Tibial nerve (tissue), 4 donors: ENCODE measurements at places on chromosomes 5 and 9. TPM values are rescaled to one million over a fixed set of nuclear protein-coding genes. Genes with fewer than 3 reads are reported as not detected.

The ENTR1 gene
- 78.6 TPM for total RNA-seq

GRCh38 chr5:119785057-119785456, 155.7 kb downstream of the FAM170A start:
- no peak for DNase-seq

- no peak for DNase-seq
These were observed 727 bp downstream of the TRIM7 start for GRCh38 chr5:181204113-181204825.

The ANKRD31 gene
- 0.39 TPM for total RNA-seq

DNA sequence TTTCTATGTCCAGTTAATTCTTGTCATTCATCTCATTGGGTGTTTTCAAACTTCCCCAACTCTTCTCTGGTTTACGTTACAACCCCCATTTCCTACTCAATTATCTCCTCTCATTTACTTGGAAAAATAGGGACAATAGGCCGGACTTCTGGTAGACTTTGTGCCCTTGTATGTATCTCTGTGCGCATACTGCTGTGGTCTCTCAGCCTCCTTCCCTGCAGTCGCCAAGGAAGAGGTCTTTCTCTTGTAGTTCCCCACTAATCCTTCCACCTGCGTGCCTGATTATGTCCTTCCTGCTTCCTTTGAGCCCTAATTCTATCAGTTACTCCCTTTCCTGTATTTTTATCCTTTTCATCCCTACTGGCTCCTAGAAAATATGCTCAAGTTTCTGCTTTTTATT, 176.3 kb downstream of the GDNF start:
- no peak for DNase-seq

DNA sequence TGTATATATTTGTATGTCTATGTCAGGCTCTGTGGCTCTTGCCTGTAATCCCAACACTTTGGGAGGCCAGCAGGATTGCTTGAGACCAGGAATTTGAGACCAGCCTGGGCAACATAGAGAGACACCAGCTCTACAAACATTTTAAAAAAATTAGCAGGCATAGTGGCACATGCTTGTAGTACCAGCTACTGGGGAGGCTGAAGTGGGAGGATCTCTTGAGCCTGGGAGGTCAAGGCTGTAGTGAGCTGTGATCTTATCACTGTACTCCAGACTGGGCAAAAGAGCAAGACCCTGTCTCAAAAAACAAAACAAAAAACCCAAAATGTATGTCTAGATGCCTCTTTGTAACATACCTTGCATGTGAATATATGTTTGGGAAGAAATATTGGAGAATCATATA, 15.8 kb downstream of the ARRDC3 start:
- no peak for DNase-seq

- DNase-seq = no peak
These were observed 12.0 kb upstream of the C9 start for GRCh38 chr5:39376293-39376714.

The RXRA gene
- total RNA-seq = 61.5 TPM

DNA sequence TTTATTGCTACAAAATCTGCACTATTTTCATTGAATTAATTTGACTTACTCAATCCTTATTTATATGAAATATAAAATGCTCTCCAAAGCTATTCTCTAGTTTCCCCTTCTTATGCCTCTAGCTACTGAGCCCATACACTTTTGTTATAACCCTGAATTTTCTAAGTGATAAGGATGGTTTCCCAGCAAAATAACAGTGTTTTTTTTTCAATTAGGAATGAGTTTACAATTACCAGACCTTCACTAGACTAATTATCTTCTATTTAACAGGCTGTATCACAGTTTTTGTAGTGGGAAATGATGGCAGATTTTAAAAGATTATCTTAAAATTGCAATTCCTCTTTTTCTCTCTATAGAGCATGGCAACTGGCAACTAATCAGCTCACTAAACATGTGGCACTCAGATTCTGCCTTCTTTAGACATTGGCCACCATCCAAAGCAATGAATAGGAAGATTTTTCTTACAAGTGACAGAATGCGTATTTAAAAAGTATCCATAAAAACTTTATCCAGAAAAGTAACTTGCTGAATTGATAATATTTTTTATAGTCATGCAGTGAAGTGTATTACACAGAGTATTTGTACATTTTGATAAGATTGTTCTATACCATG, 585.7 kb upstream of the ZNF608 start:
- DNase-seq = no peak

- DNase-seq = no peak
These were observed 209.4 kb upstream of the RFX3 start for GRCh38 chr9:3735251-3735650.

- no peak for DNase-seq
These were observed 199.9 kb downstream of the PTTG1 start for GRCh38 chr5:160621526-160621925.

DNA sequence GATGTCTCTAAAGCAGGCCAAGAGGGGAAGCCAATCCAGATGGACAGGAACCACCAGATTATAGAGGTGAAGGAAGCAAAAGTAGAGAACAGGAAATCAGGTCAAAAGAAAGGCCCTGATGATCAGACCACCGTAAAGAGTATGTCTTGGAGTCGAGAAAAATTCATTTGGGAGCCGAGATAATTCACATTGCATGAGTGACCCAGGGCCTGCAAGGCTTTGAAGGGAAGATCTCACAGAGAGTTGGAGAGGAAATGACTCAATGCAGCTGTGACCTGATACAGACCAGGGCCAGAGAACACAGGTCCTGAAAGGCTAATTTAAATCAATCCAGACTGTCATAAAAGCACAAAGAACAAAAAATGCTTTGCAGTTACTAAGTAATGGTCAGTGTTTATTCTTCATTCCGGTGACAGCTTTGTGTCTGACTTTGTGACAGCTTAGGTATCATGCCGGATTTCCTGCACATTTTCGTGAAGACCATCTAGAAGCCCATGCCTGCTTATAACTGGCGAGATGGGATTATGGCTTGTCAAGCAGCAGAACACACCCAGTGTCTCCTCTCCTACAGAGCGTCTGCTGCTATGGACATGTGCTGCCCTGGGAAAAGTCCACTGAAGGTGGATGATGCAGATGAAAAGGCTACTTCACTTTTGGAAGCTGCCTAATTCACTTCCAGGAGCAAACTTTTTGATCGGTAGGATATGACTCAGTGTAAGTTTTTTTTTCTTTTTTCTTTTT, 5.8 kb upstream of the ACTBL2 start:
- no peak for DNase-seq

- no peak for DNase-seq
These were observed 902 bp downstream of the BDP1 start for GRCh38 chr5:71456362-71456743.

The PROB1 gene
- 3.6 TPM for total RNA-seq
